H1 (cell line): ENCODE measurements at places on chromosomes 1 and 21. TPM values are rescaled to one million over a fixed set of nuclear protein-coding genes. Genes with fewer than 3 reads are reported as not detected.

- DNase-seq = no peak
- H3K4me3 ChIP-seq = no peak overlapping the region
- no peaks in the 10 kb centered on the region for H3K27me3 ChIP-seq
These were observed 1470.7 kb upstream of the PRMT6 start for GRCh38 chr1:105585791-105586190.

RGSL1 gene
- total RNA-seq = not detected in 2 replicates

TNNT2 gene
- 21.0 and 22.6 TPM in 2 replicates for total RNA-seq

- no peaks in the 10 kb centered on the region for H3K27me3 ChIP-seq
- H3K4me1 ChIP-seq = no peaks in the 10 kb centered on the region
- H3K27ac ChIP-seq = no peak overlapping the region
- H3K4me3 ChIP-seq = peak overlapping the region; percentile 99
- H3K36me3 ChIP-seq = peaks cover 20% of the 10 kb centered on the region
These were observed 909 bp upstream of the PAXBP1 start for GRCh38 chr21:32772281-32773047.

PADI1 gene
- 0.30 and 0.33 TPM in 2 replicates for total RNA-seq

DNA sequence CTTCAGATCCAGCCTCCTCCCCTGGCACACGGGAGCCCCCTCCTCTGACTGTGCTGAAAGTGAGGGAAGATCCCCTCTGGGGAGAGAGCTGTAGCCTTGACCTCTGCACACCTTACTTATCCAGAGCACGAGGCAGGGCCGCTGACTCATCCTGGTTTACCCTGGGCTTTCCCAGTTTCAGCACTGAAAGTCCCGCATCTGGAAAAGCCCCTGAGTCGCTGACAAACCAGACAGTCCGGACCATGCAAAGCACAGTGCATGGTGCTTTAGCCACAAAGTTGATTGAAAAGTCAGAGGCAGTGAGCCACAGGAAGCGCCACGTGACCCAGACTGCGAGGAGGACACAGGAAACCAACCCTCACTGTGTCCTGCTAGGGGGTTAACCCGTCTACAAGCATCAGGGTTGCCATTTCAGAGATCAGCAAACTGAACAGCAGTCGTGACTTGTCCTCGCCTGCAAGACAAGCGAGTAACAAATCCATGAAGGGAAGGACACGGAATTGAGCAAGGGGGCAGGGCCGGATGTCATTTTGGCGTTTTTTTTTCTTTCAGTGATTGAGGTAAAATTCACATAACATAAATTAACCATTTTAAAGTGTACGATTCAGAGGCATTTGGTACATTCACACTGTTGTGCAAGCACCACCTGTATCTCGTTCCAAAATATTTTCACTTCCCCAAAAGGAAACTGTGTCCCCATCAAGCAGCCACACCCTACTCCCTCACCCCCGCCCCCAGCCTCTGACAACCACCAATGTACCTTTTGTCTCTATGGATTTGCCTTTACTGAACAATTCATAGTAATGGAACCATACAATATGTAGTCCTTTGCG lies 19.9 kb upstream of the IFNGR2 start:
- no peak overlapping the region for H3K27ac ChIP-seq
- DNase-seq = no peak
- no peaks in the 10 kb centered on the region for H3K36me3 ChIP-seq
- H3K27me3 ChIP-seq = no peaks in the 10 kb centered on the region

DNA sequence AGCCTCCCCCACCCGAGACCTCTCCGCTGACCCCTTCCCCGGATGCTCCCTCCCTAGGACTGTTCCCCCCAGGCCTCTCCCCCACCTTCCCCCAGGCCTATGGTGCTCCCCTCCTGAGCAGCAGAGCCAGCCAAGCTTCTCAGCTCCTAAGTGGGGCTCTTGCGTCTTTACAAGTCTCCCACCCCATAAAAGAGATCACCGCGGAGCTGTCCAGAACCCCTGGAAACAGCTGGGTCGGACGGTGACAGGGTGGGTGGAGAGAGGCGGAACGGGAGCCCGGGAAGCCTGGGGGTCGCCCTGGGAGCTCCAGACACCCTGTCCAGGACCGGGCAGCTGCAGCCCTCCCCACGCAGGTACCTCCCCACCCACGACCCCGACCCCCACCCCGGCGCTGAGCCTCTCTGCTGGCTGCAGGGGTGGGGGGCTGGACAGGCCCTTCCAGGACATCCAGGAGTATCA lies 61.2 kb downstream of the WNT9A start:
- H3K27me3 ChIP-seq = no peaks in the 10 kb centered on the region; the same call in 1 of the 2 replicates
- no peaks in the 10 kb centered on the region for H3K36me3 ChIP-seq
- H3K4me1 ChIP-seq = peaks cover 17% of the 10 kb centered on the region
- no peak overlapping the region for H3K27ac ChIP-seq
- no peak overlapping the region; the same call in 1 of the 2 replicates for H3K4me3 ChIP-seq

GRCh38 chr21:28604946-28605537 lies 387.6 kb downstream of the LTN1 start:
- H3K36me3 ChIP-seq = no peaks in the 10 kb centered on the region
- H3K4me1 ChIP-seq = no peaks in the 10 kb centered on the region
- DNase-seq = no peak
- no peak overlapping the region for H3K27ac ChIP-seq
- H3K4me3 ChIP-seq = no peak overlapping the region

CD52 gene
- total RNA-seq = 2.4 TPM in 1 of 2 replicates, not detected in the other

DENND1B gene
- 2.5 and 3.3 TPM in 2 replicates for total RNA-seq

GRCh38 chr21:44881198-44881872 lies 7.8 kb upstream of the PTTG1IP start:
- no peak for DNase-seq
- H3K36me3 ChIP-seq = no peaks in the 10 kb centered on the region
- no peak overlapping the region for H3K4me3 ChIP-seq
- no peaks in the 10 kb centered on the region for H3K4me1 ChIP-seq

DNA sequence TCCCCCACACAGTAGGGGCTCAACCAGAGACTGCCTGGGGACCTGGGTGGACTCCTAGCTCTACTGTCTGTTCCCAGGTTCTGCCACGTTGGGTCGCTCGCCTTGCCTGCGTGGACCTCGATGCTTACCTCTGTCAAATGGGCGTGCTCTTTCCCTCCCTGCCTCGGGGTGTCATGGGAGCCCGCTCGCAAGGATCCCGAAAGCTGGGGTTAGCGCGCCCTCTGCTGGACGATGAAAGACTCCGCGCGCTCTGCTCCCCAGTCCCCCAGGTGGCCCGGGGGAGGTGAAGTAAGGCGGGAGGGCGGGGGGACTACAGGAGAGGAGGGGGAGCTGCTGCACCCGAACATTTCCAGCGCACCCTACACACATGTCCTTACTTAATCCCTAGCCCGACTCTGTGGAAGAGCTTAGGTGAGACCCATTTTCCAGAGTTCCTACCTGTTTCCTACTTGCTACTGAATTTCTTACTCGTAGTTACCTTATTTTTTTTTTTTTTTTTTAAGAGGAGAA lies 2.3 kb upstream of the BSND start:
- H3K27me3 ChIP-seq = peaks cover 34% of the 10 kb centered on the region
- DNase-seq = peak; percentile 96
- no peaks in the 10 kb centered on the region for H3K36me3 ChIP-seq
- peaks cover 21% of the 10 kb centered on the region for H3K4me1 ChIP-seq
- no peak overlapping the region for H3K27ac ChIP-seq

GRCh38 chr1:246074421-246074820 lies 432.7 kb downstream of the SMYD3 start:
- no peak overlapping the region for H3K27ac ChIP-seq
- H3K4me1 ChIP-seq = no peaks in the 10 kb centered on the region; the same call in 1 of the 2 replicates
- no peak overlapping the region for H3K4me3 ChIP-seq
- no peak for DNase-seq
- no peaks in the 10 kb centered on the region for H3K27me3 ChIP-seq

ACTN2 gene
- total RNA-seq = 3.4 and 4.1 TPM in 2 replicates

- peak; percentile 44 for DNase-seq
- no peak overlapping the region for H3K4me3 ChIP-seq
- H3K36me3 ChIP-seq = no peaks in the 10 kb centered on the region
- H3K27ac ChIP-seq = no peak overlapping the region
These were observed 29.5 kb downstream of the ARHGEF16 start for GRCh38 chr1:3483801-3484444.

TOMM20 gene
- 151 and 168 TPM in 2 replicates for total RNA-seq

MPL gene
- not detected in 2 replicates for total RNA-seq

FAM72C gene
- total RNA-seq = 6.1 and 6.3 TPM in 2 replicates

- H3K27me3 ChIP-seq = no peaks in the 10 kb centered on the region
- no peak overlapping the region for H3K4me3 ChIP-seq
- H3K4me1 ChIP-seq = no peaks in the 10 kb centered on the region
- no peak overlapping the region for H3K27ac ChIP-seq
- no peaks in the 10 kb centered on the region for H3K36me3 ChIP-seq
These were observed 157.8 kb downstream of the KCNT2 start for GRCh38 chr1:196450143-196451095.

MYOM3 gene
- 0.09 and 0.36 TPM in 2 replicates for total RNA-seq

DNA sequence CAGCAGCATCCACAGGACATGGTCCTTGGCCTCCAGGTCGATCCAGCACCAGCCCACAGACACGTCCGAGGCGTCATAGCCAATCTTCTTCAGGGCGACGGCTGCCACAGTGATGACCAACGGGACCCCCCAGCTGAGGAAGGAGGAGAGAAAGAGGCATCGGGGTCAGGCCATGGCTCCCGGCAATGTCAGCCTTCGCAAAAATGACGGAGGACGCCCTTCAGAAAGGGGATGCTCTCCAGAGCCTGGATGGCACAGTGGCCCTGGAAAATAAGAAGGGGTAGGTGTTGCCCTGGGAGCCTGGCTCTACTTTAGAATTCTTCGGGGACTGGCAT lies 17.6 kb downstream of the GPR157 start:
- H3K36me3 ChIP-seq = no peaks in the 10 kb centered on the region
- no peaks in the 10 kb centered on the region for H3K27me3 ChIP-seq
- DNase-seq = no peak
- H3K27ac ChIP-seq = no peak overlapping the region
- no peaks in the 10 kb centered on the region for H3K4me1 ChIP-seq

CNTN2 gene
- 3.9 TPM in 2 replicates for total RNA-seq

SERTAD4 gene
- total RNA-seq = 3.2 and 3.3 TPM in 2 replicates

- no peaks in the 10 kb centered on the region for H3K36me3 ChIP-seq
- DNase-seq = no peak
- no peak overlapping the region for H3K4me3 ChIP-seq
These were observed 4.3 kb upstream of the SHISA4 start for GRCh38 chr1:201884425-201884824.

GRCh38 chr1:229223498-229223897 lies 47.4 kb upstream of the RAB4A start:
- H3K36me3 ChIP-seq = no peaks in the 10 kb centered on the region
- DNase-seq = peak; percentile 46
- no peaks in the 10 kb centered on the region for H3K27me3 ChIP-seq

RBP7 gene
- 7.2 and 7.7 TPM in 2 replicates for total RNA-seq

- H3K27me3 ChIP-seq = no peaks in the 10 kb centered on the region
- no peaks in the 10 kb centered on the region for H3K4me1 ChIP-seq
- no peak overlapping the region for H3K27ac ChIP-seq
- H3K36me3 ChIP-seq = no peaks in the 10 kb centered on the region
These were observed 225.3 kb downstream of the VAV3 start for GRCh38 chr1:107739651-107740050.

GRCh38 chr1:177708406-177708805 lies 261.5 kb downstream of the SEC16B start:
- no peak overlapping the region for H3K27ac ChIP-seq
- no peaks in the 10 kb centered on the region; the same call in 1 of the 2 replicates for H3K4me1 ChIP-seq
- H3K27me3 ChIP-seq = no peaks in the 10 kb centered on the region
- no peak for DNase-seq
- H3K4me3 ChIP-seq = no peak overlapping the region

- no peak overlapping the region for H3K27ac ChIP-seq
- no peaks in the 10 kb centered on the region for H3K27me3 ChIP-seq
- 0 out of 2 replicates have a peak, but pooled peaks cover 2% of the 10 kb centered on the region for H3K4me1 ChIP-seq
- H3K36me3 ChIP-seq = no peaks in the 10 kb centered on the region
These were observed 43.6 kb downstream of the EPHB2 start for GRCh38 chr1:22754106-22754768.

CLDN19 gene
- total RNA-seq = 9.7 and 12.1 TPM in 2 replicates

DNA sequence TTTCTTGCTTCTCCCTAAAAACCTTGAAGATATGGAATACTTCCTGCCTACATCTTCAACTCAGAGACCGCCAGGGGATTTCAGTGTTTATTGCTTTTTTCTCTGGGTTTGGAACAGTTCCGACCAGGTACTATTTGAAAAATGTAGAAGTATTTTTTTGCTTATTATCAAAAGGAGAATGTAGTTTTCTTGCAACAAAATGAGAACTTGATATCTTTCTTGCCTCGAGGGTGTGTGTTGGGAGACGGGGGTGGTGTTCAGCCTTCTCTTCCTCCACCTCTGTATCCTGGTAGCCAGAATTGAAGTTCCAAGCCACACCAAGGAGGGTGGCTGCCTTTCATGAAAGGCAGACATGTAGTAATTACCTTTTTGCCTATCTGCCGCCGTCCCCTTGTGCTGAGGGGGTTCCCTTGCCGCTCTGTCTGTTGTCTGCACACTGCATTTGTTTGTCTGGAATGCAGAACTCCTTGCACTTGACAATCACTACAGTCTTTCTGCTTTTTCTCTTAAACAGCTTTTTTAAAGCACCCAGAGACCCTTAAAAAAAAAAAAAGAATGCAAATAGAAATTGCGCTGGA lies 212.1 kb downstream of the PBX1 start:
- H3K4me1 ChIP-seq = peaks cover 25% of the 10 kb centered on the region
- H3K27ac ChIP-seq = peak overlapping the region; percentile 61; the same call in 1 of the 2 replicates
- H3K4me3 ChIP-seq = no peak overlapping the region
